ENCODE measurements at places on chromosomes 1 and 21.

DNA sequence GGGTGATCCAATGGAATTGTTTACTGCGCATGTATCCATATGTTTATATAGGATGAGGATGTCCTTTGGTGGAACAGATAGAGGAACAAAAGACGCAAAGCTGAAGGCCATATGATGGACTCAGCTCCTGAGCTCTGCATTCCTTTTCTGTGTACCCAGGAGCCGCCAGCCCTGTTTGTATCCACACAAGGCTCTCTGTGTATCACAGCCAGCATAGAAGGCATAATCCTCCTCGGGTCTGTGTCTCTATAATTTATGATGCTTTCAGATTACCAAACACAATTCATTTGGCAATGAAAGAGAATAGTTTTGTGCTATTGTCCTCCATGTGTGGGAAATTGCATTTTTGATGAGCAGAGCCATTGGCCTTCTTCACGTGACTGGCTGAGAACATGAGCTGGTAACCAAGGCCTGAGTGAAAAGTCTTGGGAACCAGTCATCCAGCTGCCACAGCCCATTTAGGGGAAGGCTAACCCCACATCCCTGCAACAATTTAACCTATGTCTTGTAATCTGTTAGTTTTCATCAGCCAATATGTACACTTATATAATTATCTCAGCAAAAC is 119.2 kb downstream of the PBX1 start:
- no peak for DNase-seq

DNA sequence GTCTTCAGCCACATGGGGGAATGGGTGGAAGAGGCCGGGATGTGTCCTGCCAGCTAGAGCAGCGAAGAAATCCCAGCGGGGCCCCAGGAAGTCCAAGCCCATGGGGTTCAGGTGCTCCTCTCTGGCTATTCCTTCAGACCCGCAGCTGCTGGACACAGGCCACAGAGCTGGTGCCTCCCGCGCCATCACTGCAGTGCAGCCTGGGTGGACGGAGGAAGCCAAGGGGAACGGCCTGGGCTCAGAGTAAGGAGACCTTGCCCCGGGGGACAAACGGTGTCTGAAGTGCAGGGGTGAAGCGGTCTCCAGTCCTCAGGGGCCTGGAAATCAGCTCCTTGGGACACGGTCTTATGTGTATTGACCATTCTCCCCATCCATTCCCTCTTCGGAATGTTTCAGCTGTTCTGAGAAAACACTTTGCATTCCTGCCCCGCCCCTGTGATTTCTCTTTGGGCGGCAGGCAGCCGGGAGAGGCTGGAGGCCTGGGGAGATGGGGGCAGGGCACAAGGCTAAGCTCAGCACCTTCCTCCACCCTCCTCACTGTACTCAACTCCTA is 18.4 kb downstream of the MTHFR start:
- no peak for DNase-seq

- no peak for DNase-seq
Observed at GRCh38 chr1:77382366-77382765, 100.5 kb downstream of the AK5 start.

DNA sequence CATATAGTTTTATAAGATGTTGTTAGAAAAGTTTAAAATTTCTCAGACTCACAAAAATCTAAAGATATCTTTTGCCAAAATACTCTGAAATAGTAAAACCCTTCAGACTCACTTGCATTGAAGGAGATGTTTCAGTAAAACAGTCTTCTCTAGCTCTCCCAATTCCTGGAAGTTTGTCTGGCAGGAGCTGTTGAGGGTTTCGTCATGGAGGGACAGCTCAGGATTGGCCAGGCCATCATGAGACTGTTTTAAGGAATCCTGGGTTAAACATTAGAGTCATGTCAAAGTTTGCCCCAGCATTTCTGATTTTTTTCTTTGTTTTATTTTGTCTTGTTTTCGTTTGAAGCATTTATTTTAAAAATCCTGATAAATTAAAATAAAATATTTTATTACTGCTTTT is 293.8 kb upstream of the PBX1 start:
- DNase-seq, result no peak

- DNase-seq, result no peak
Observed at GRCh38 chr1:112533029-112533428, 24.3 kb downstream of the WNT2B start.

DNA sequence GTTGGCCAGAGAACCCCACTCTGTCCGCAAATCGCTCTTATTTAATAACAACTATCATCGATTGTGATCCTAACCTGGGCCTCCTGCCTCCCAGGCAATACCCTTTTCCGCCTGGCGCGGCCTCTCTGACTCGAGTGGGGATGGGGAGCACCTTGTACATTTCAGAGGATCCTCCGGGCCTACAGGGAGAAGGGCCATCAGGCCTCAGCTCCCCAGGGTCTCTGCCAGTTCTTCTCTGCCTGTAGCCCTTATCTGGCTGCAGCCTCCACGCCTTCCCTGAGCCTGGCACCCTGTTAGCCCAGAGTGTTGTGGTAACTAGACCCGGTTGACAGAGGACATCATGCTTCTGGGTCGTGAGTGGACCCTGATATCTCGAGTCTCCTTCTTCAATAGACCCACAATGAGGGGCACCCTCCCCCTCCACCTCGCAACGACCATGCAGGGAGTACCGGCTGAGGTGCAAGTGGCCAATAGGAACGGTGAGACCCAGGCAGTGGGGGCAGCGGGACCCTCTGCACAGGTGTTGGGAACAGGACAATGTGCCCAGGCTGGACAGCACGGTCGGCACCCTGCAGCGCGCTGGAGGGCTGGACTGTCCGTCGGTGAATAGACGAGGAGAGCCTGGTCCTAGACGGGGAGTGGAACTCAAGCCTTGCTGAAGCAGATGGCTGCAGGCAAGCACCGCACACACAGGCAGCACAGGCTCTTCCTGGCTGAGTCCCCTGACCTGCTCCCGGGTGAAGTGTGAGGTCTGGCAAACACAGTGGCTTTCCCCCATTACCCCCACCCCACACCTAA is 7.1 kb upstream of the CRYBG2 start:
- DNase-seq, result no peak

Measured in activated effector memory CD4-positive, alpha-beta T cell treated with Interleukin-2 at 50 U/mL for 16 hours (primary cell).